ENCODE measurements at places on chromosomes 1 and 21.

- DNase-seq = no peak
Observed at GRCh38 chr1:78176448-78176847, 130.7 kb downstream of the GIPC2 start.

GRCh38 chr1:209302779-209303568, 280.5 kb upstream of the CAMK1G start:
- DNase-seq = no peak

GRCh38 chr1:221991221-221991620, 249.3 kb upstream of the DUSP10 start:
- DNase-seq = no peak

GRCh38 chr1:147745271-147745670, 15.1 kb downstream of the GJA5 start:
- no peak for DNase-seq

DNA sequence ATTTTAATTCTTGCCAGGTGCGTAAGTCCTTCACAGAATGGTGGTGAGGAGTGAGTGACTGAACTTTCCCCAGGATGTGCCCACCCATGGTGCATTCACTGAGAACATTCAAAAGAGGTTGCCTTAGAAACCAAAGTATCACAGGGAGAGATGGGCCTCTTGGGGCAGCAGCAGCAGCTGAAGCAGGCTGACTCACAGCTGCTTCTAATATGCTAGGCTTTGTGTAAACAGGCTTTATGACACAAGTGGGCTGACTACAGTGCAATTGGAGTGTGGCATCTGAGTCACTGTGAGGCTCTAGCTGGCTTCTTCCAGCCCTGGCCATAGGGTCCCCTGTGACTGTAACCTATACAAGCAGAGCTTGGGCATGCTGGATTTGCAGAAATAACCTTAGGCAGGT, 12.6 kb downstream of the PIGP start:
- no peak for DNase-seq

GRCh38 chr1:243939167-243939848, 89.3 kb upstream of the AKT3 start:
- no peak for DNase-seq

Data from mesothelial cell of epicardium (in vitro differentiated cells).